Skeletal muscle cell (primary cell): ENCODE measurements at places on chromosomes 5 and 9.

GRCh38 chr5:24547132-24547531 lies 97.6 kb downstream of the CDH10 start:
- no peak for DNase-seq

- peak; percentile 7 for DNase-seq
These were observed 634.8 kb upstream of the FAM174A start for GRCh38 chr5:99900302-99900852.

GRCh38 chr5:177469750-177470525 lies 3.5 kb downstream of the DBN1 start:
- no peak for DNase-seq

DNA sequence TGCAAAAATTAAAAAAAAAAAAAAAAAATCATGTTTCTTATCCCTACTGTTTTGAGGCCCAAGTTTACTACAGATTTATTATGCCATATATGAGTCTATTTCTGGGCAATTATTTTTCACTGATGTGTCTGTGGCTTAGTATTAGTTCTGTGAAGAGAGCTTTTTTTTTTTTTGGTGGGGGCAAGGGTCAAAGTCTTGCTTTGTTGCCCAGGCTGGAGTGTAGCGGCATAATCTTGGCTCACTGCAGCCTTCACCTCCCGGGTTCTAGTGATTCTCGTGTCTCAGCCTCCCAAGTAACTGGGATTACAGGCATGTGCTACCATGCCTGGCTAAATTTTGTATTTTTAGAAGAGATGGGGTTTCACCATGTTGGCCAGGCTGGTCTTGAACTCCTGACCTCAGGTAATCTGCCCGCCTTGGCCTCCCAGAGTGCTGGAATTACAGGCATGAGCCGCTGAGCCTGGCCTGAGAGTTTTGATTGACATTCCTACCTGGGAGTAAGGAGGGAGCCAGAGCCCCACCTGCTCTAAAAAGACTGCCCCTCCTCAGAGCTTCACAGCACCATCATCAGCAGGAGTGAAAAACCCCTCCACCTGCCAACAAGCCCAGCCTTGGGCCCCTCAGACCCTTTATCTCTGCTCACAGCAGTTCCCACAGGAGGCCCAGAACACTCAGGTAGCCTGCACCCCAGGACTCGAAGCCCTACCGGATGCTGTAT lies 36.1 kb upstream of the JADE2 start:
- DNase-seq = no peak

DNA sequence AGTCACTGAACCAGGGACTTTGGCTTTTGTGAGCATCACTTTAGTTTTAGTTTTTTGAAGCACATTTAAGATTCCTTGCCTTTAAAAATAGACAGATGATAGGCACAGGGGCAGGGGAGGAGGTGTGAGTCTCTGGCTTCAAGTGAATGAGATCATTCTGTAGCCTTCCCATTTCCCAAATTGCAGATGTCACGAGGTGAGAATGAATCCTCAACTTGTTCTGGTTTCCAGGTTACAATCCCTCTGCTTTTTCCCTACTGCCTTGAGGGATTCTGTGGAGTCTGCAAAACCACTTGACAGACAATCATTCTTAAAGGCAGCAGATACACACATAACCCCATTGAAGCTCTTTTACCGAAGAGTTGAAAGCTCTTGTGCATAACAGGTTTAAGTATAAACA lies 332.4 kb downstream of the DMAC1 start:
- DNase-seq = no peak

- no peak for DNase-seq
These were observed 92.7 kb upstream of the PTCH1 start for GRCh38 chr9:95609426-95609825.
